Bronchus fibroblast of lung (primary cell): ENCODE measurements at places on chromosomes 2 and 18. TPM values are rescaled to one million over a fixed set of nuclear protein-coding genes. Genes with fewer than 3 reads are reported as not detected.

Gene SERPINB13
- total RNA-seq: not detected in 2 replicates

Gene POTEJ
- not detected in 2 replicates for total RNA-seq

Gene MC4R
- 0.15 TPM in 1 of 2 replicates, not detected in the other for total RNA-seq

Gene MBOAT2
- 16.5 and 18.7 TPM in 2 replicates for total RNA-seq

Gene CHRND
- total RNA-seq: not detected in 2 replicates

Gene SPATA3
- not detected in 2 replicates for total RNA-seq

Gene SP140
- total RNA-seq: 0.74 and 2.0 TPM in 2 replicates
